NCI-H460 (cell line): ENCODE measurements at places on chromosomes 2 and 18. TPM values are rescaled to one million over a fixed set of nuclear protein-coding genes. Genes with fewer than 3 reads are reported as not detected.

DNA sequence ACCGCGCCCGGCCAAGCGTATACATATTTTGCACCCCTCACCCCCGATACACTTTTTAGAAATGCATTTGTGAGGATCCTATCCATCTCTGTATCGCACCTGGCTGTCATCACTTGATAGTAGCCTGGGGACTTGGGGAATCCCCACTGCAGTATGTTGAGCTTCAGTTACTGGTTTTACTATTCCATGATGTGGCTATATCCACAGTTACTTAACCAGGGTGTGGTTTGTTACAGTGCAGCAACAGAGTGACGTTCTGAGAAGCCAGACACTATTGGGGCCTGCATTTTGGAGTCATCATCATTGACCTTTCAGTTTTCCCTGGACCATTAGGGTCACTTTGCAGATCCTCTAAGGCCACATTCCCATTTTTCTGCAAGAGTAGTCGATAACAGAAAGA is 212.7 kb downstream of the AGAP1 start:
- DNase-seq = no peak

GRCh38 chr2:215435280-215435869 is 493 bp downstream of the FN1 start:
- DNase-seq = no peak

- DNase-seq = no peak
Observed at GRCh38 chr18:75198036-75198435, 10.9 kb downstream of the PTGR3 start.

DNA sequence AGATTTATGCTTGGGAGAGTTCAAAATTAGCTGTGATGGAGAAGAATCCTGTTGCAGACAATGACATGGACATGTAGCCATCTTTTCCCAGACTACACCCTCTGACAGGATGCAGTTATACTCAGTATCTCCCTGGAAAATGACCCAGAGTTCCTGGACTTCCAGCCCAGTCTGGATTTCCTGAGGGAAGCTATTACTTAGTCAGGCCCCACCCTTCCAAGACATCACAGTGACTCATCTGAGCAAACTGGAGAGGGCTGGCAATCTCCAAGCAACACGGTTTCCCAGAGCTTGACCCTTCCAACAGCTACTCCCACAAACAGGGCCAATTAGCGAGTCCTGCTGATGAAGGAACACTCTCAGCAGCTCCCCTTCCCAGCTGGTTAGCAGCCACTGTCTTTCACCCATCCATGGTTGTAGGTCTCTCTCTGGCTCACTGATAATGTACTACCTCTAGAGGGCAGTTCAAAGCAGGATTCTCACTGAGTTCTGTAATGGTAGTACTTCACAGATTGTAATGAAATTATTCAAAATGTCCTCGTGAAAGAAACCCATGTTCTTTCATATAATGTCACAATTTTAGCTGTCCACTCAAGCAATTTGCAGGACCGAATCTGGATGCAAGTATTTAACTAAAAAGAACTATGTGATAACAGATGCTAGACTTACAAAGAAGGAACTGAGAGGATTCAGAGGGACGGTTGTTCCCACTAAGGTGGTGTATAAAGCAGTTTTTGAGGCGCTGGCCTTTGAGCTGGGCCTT is 110.2 kb downstream of the MDH1 start:
- DNase-seq = peak; percentile 73

- DNase-seq = no peak
Observed at GRCh38 chr18:72768681-72769229, 99.0 kb downstream of the NETO1 start.

DNA sequence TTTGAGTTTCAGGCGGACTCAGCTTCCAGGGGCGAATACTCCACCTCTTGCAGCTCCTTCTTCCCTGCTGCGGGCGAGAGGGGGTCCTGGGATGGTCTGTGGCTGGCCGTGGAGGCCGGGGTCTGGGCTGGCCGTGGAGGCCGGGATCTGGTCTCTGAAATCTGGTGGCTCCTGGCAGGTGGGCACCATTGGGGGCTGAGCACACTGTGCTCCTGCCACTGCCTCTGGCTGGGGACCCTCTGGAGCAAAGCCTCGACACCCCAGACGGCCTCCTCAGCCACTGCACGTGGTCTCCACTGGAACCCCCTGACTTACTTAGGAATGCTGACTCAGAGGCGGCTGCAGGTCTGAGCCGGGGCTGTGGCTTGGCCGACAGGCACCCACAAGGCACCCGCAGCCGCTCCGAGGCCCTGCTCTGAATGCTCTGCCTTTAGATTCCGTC is 100.1 kb upstream of the ALKAL2 start:
- no peak for DNase-seq

GRCh38 chr2:25405611-25406295 is 64.0 kb upstream of the DNMT3A start:
- no peak for DNase-seq

GRCh38 chr18:59013744-59014143 is 125.9 kb upstream of the SEC11C start:
- no peak for DNase-seq

- no peak for DNase-seq
Observed at GRCh38 chr2:57796527-57796926, 250.1 kb upstream of the VRK2 start.

DNA sequence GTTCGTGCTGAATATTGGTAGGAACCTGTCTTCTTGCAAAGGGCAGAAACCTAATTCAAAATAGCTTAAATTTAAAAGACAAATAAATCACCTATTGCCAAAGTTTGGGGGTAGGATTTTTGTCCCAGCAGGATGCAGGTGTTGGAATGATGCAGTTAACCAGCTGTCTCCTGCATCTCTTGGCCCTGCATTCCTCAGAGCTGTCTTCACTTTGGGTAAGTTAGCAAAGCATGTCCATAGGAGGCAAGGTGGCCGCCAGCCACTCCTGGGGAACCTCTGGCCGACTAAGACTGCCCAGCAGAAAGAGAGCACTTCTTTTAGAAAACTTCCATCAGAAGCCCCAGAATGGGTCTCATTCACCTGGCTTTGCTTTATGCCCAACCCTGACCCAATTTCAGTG is 20.5 kb upstream of the NYAP2 start:
- no peak for DNase-seq

DNA sequence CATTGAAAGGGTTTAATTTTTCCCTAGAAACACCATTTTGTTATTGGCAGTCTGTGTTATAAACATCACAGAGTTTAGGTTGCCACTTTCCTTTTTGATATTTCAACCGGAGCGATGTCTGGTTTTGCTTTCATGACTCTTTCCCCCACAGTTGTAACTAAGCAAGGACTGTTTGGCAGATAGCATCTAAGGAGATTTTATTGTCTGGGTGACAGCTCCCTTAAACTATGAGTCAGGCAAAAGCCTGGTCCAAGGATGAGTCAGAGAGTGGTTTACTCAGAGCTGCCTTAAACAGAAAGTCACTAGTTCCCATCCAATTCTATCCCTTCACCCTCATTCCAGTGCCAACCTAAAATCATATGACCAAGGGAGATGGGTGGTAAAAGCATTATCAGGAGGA is 341.6 kb upstream of the VWC2L start:
- peak; percentile 68 for DNase-seq

DNA sequence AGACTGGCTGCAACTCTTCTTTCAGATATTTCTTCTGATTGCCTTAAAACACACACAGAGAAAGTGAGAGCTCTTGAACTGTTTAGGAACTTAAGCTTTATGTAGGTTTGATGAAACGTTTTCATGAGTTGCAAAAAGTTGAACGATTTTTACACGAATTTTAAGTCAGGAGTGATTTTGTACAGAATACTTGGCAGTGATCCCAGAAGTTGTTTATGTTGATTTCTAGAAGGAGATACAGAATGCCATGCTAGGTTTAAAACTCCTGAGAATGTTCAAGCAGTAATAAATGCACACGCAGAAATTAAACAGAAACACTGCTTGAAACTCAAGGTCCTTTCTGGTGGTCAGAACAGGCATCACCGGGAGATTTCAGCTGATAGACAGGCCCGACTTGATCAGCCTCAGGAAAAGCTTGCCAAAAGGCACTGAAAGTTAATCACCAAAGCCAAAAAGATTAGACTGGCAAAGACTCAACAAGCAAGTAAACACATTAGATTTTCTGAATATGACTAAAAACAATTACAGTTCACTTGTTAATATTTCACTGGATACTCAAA is 123.1 kb downstream of the SOCS6 start:
- no peak for DNase-seq

- no peak for DNase-seq
Observed at GRCh38 chr2:114293355-114293754, 149.1 kb upstream of the DPP10 start.

DNA sequence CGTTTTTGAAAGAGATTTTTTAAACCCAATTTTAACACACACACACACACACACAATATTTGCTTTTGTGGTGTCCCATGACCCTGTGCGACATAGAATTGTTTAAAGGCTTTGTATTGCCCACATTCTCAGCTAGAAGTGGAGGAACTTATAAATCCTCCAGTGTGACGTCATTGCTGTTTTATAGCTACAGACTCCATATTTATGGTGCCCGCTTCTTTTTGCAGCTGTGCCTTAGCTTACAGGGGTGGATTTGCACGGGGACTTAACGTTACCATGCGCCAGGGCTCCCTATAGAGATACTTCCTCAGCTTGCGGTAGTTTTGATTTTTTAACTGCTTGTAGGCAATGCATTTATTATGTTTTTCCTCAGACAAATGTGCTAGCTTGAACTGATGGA is 101.9 kb upstream of the SMIM21 start:
- DNase-seq = no peak

Gene MORN2
- 30.1 and 36.8 TPM in 2 replicates for total RNA-seq

Gene IMPA2
- total RNA-seq = 42.6 and 51.1 TPM in 2 replicates

Gene TLX2
- total RNA-seq = 0.40 and 0.43 TPM in 2 replicates

Gene CCDC102B
- total RNA-seq = 5.3 and 8.5 TPM in 2 replicates

Gene BZW1
- 1,294 and 1,408 TPM in 2 replicates for total RNA-seq

Gene VIL1
- total RNA-seq = 0.02 TPM in 1 of 2 replicates, not detected in the other

Gene MAPRE3
- total RNA-seq = 4.0 and 5.1 TPM in 2 replicates
